Type B pancreatic cell (in vitro differentiated cells): ENCODE measurements at places on chromosomes 6 and 20. TPM values are rescaled to one million over a fixed set of nuclear protein-coding genes. Genes with fewer than 3 reads are reported as not detected.

DNA sequence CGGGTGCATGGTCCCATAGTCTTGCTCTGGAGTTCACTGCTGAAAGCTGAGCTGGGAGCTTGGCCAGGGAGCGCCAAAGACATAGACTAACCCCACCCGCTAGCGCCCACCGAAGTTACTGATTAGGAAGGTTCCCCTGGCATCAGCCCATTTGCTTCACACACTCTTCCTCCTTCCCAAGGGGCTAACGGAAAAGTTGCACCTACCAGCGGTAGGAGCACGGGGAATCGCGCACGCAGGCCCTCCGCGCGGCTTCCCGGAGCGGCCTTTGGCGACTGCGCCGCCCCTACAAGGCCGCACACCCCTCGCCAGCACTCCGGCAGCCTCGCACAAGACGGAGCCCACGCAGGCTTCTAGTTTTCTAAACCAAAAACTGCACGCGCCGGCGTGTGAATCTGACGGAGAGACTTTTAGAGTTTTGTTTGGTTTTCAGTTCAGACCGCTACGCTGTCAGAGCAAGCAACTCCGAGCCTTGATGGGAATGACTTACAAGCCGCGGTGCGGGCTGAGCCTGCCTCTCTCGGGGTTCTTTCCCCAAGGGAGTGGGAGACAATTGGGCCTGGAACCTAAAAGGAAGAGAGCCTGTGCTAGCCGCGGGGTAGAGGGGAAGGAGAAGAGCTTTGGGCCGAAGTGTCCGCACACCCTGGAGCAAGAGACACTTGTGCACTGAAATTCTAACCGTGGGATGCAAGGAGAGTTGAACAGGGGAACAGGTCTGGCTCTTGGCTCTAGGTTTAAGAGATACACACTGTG lies 891 bp upstream of the POU3F2 start:
- H3K36me3 ChIP-seq = no peaks in the 10 kb centered on the region
- DNase-seq = peak; percentile 67
- peaks cover 20% of the 10 kb centered on the region for H3K4me1 ChIP-seq
- peaks cover 93% of the 10 kb centered on the region for H3K27me3 ChIP-seq

- no peaks in the 10 kb centered on the region for H3K36me3 ChIP-seq
- H3K4me3 ChIP-seq = no peak overlapping the region
- H3K4me1 ChIP-seq = no peaks in the 10 kb centered on the region
- H3K27me3 ChIP-seq = no peaks in the 10 kb centered on the region
- H3K27ac ChIP-seq = no peak overlapping the region
Observed at GRCh38 chr6:140256248-140256647, 881.8 kb upstream of the CITED2 start.

DNA sequence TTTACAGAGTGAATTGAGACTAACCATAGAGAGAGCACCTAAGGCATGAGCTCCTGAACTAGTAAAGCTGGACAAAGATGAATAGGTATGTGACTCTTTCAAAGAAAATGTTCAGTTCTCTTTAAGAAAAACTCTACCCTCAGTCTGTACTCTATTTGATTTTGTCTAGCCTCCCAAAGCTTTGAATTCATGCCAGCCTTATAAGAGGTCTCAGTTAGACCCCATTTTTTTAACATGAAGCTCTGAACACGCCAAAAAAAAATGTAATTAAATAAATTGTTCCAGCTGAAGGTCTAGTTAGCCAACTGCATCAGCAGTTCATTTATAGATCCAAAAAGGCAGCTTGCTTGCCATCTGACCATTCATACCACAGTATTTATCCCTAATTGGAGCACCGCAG lies 71.6 kb downstream of the COL9A1 start:
- no peak overlapping the region for H3K27ac ChIP-seq
- H3K36me3 ChIP-seq = no peaks in the 10 kb centered on the region
- no peak overlapping the region for H3K4me3 ChIP-seq
- H3K27me3 ChIP-seq = no peaks in the 10 kb centered on the region
- no peaks in the 10 kb centered on the region for H3K4me1 ChIP-seq
- DNase-seq = no peak

- no peaks in the 10 kb centered on the region for H3K36me3 ChIP-seq
- H3K4me1 ChIP-seq = peaks cover 27% of the 10 kb centered on the region
- no peak for DNase-seq
- H3K4me3 ChIP-seq = no peak overlapping the region
- no peak overlapping the region for H3K27ac ChIP-seq
Observed at GRCh38 chr20:51060301-51060700, 37.4 kb upstream of the KCNG1 start.

GRCh38 chr6:132954936-132955335 lies 140.6 kb downstream of the RPS12 start:
- no peaks in the 10 kb centered on the region for H3K36me3 ChIP-seq
- DNase-seq = no peak
- peaks cover 12% of the 10 kb centered on the region for H3K4me1 ChIP-seq
- H3K27me3 ChIP-seq = peaks cover 30% of the 10 kb centered on the region

DNA sequence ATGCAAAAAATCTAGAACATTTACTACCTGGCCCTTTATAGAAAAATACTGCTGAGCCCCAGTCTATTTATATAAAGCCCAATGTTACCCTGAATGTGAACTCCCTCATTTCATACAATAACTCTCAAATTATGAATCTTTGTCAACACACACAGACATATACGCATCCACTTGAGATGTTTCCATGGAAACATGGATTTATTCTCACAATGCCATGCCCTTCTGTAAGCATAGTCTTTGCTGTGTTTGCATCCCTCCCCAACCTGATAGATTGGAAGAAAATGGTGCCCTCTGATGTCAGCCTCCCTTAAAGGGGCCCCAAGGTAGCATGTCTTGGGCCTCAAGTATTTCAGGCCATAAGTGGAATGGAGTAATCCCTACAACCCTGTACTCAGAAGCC lies 573.1 kb downstream of the KIF16B start:
- H3K36me3 ChIP-seq = no peaks in the 10 kb centered on the region
- H3K4me1 ChIP-seq = no peaks in the 10 kb centered on the region
- no peak overlapping the region for H3K4me3 ChIP-seq
- no peaks in the 10 kb centered on the region for H3K27me3 ChIP-seq
- H3K27ac ChIP-seq = no peak overlapping the region
- no peak for DNase-seq

GRCh38 chr6:26056583-26057350 lies 30.5 kb upstream of the HFE start:
- H3K36me3 ChIP-seq = no peaks in the 10 kb centered on the region
- peak overlapping the region; percentile 94 for H3K4me3 ChIP-seq
- H3K4me1 ChIP-seq = peaks cover 9% of the 10 kb centered on the region
- H3K27ac ChIP-seq = peak overlapping the region; percentile 99

GRCh38 chr6:30167101-30167500 lies 3.8 kb downstream of the TRIM15 start:
- H3K27me3 ChIP-seq = peaks cover 78% of the 10 kb centered on the region
- H3K4me1 ChIP-seq = no peaks in the 10 kb centered on the region
- H3K36me3 ChIP-seq = no peaks in the 10 kb centered on the region
- no peak for DNase-seq
- no peak overlapping the region for H3K4me3 ChIP-seq

GRCh38 chr6:129976110-129976509 lies 42.3 kb upstream of the L3MBTL3 start:
- H3K4me3 ChIP-seq = no peak overlapping the region
- no peak overlapping the region for H3K27ac ChIP-seq
- H3K4me1 ChIP-seq = no peaks in the 10 kb centered on the region
- no peak for DNase-seq
- H3K27me3 ChIP-seq = peaks cover under 1% of the 10 kb centered on the region
- no peaks in the 10 kb centered on the region for H3K36me3 ChIP-seq

DNA sequence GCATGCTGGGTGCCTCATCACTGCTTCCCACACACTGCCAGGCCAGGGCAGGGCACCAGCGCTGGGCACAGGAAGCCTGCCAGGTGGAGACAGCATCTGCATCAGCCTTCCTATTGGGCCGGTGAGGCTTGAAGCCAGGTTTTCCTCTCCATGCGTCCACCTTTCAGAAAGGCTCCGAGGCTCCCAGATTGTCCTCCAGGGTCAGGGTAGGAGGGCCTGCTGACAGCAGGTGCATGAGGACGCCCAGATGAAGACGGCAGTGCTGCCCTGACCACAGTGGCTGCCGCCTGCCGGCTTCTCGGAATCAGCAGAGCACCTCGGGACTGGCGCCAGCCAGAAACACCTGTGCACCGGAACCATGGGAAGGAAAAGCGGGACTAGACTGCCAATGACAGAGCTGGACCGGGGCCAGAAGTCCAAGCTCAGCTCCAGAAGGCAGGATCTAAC lies 170.5 kb upstream of the CST7 start:
- no peaks in the 10 kb centered on the region for H3K4me1 ChIP-seq
- peaks cover 19% of the 10 kb centered on the region for H3K27me3 ChIP-seq
- H3K4me3 ChIP-seq = no peak overlapping the region
- no peaks in the 10 kb centered on the region for H3K36me3 ChIP-seq

GRCh38 chr6:123638865-123639264 lies 2.1 kb upstream of the TRDN start:
- no peaks in the 10 kb centered on the region for H3K36me3 ChIP-seq
- no peaks in the 10 kb centered on the region for H3K4me1 ChIP-seq
- H3K4me3 ChIP-seq = no peak overlapping the region
- DNase-seq = no peak

DNA sequence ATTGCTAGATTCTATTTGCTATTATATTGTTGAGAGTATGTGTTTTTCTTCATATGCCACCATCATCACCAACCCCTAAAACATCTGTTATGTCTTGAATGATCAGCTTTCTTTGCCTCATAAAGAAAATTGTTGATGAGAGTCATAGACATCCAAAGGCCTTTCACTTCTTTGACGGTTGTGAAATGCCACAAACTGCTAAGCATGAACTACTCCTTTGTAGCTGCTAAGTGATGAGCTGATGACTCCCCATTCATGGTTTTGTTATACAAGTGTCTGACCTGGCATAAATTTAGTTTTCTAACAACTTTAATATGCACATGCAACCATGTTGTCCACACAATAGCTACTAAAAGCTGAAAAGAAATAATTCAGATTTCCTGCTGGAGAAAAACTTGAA lies 684 bp upstream of the MED23 start:
- H3K27ac ChIP-seq = no peak overlapping the region
- DNase-seq = no peak
- H3K4me1 ChIP-seq = peaks cover 15% of the 10 kb centered on the region
- H3K36me3 ChIP-seq = no peaks in the 10 kb centered on the region
- peaks cover 4% of the 10 kb centered on the region for H3K27me3 ChIP-seq

DNA sequence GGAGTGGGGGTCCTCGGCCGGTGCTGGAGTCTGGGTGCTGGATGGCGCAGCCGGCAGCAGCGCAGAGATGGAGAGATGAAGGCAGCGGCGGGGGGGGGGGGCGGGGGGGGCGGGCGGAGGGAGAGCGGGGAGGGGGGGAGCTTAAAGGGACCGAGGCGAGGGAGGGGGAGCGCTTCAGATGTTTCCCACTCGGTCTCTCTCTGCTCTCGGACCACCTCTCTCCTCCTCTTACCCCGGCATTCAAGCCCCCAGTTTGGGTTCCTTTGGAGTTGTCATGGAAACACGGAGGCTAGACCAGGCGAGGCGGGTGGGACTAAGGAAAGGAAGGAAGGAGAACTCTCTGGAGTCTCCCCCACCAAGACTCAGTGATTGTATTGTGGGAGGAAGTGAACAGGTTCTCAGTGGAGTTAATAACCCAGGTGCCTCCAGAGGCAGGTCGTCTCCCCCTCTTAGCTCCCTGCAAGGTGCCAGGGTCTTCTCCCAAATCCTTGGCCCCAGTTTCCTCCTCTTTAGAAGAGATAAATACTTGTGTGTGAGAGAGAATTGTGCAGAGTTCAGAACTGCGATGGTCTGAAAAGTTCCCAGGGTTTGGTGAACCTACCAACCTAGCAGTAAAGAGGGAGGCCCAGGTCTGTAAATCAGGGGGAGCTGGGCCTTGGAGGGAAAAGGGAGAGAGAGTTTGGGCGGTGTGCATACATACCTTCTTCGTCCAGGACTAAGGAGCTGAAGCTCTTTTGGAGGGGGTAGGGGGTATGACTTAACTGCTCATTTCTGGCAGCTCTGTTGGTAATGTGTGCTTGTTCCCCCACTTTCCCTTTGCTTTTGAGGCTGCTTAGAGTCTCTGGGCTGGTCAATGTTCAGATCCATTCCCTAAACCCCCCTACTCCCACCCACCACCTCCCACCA lies at the start of gene PRRT1:
TSS of gene PRRT1 (minus strand) at position 77 of the 906 bp plus-strand sequence. CDS start 112 bp downstream, outside the sequence.
- peaks cover 40% of the 10 kb centered on the region for H3K4me1 ChIP-seq
- peak within 1 kb of the TSS; percentile 97 for H3K27ac ChIP-seq
- peaks cover 6% of the 10 kb centered on the region for H3K36me3 ChIP-seq
- peak within 1 kb of the TSS; percentile 100 for H3K4me3 ChIP-seq

DNA sequence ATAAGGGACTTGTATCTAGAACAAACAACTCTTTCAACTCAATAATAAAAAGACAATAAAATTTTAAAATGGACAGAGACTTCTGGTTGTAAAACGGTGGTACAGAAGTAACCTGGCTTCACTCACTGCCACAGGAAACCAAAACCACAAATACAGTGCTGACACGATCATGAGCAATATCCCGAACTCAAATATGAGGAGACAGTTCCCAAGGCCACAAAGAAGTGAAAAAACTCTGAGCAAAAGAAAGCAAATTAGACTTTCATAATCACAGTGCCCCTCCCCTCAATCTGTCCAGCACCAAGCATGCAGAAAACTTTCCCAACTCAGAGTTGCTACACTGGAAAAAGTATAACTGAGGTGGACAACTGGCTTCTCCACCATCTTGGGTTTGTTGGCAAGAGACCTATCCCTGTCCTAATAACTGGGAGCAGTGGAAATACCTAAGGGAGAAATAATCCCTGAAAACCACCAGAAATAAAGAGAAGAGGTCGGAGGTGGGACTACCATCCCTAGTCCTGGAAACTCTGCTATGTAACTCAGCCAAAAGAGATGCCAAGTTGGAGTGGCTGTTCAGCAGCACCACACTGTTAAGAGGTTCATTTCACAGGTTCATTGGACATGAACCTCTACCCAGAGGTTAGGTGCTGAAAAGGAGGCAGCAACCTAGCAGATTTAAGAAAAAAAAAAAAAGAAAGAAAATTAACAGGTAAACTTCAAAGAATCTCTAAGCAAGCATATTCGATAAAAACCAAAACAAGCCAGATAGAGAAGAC lies 55.5 kb downstream of the REV3L start:
- no peak for DNase-seq
- no peaks in the 10 kb centered on the region for H3K27me3 ChIP-seq
- H3K36me3 ChIP-seq = peaks cover 51% of the 10 kb centered on the region
- peaks cover 31% of the 10 kb centered on the region for H3K4me1 ChIP-seq
- H3K27ac ChIP-seq = no peak overlapping the region

GRCh38 chr20:13817342-13817741 lies 32.5 kb downstream of the NDUFAF5 start:
- no peaks in the 10 kb centered on the region for H3K27me3 ChIP-seq
- H3K4me3 ChIP-seq = no peak overlapping the region
- no peak for DNase-seq
- no peaks in the 10 kb centered on the region for H3K4me1 ChIP-seq
- H3K27ac ChIP-seq = no peak overlapping the region
- H3K36me3 ChIP-seq = peaks cover 24% of the 10 kb centered on the region

DNA sequence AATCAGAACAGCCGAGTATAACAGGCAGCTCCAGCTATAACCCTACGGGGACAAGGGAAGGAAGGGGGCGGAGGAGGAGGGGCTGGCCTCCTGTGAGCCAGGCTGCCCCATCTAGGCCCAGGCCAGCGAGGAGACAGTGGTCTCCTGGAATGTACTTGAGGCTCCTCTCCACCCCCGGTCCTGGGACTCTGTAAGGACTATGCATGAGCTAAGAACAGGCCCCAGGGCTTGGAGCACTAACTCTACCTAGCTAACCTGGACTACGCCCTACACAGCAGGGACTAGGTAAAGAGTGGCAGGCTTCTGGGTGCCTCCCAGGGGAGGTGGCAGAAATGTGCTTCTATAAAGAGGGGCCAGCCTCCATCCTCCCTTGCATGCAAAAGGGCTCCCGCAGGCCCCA lies 8.9 kb downstream of the KCNK15 start:
- H3K36me3 ChIP-seq = no peaks in the 10 kb centered on the region
- H3K27me3 ChIP-seq = peaks cover 2% of the 10 kb centered on the region
- no peak overlapping the region for H3K27ac ChIP-seq
- no peaks in the 10 kb centered on the region for H3K4me1 ChIP-seq

Gene FGD2
- total RNA-seq = 0.10 TPM in 1 of 2 replicates, not detected in the other

Gene HLA-F
- 2.8 and 13.2 TPM in 2 replicates for total RNA-seq

Gene PAK5
- 0.69 and 1.8 TPM in 2 replicates for total RNA-seq

Gene MYCT1
- total RNA-seq = not detected in 2 replicates

Gene CD93
- 0.05 TPM in 1 of 2 replicates, not detected in the other for total RNA-seq

Gene RNF217
- total RNA-seq = 22.1 and 49.6 TPM in 2 replicates

Gene RHAG
- total RNA-seq = not detected in 2 replicates

Gene GLP1R
- total RNA-seq = 1.6 and 4.3 TPM in 2 replicates
